ENCODE measurements at places on chromosomes 6 and 20.

DNA sequence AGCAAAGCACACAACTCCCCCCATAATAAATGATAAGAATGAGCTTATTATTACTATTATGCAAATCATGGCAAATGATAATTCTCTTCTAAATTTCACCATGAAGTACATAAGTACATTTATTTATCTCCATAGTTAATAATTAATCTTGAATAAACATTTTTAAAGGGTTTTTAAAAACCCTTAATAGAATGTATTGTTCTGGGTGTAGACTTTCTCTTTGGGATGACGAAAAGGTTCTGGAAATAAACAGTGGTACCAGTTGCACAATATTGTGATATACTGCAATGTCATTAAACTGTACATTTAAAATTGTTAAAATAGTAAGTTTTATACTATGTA, 18.0 kb downstream of the DST start:
- DNase-seq: no peak

GRCh38 chr6:10407018-10407673, 7.7 kb downstream of the TFAP2A start:
- no peak for DNase-seq

GRCh38 chr6:13360671-13361540, 32.6 kb upstream of the TBC1D7 start:
- DNase-seq: no peak

DNA sequence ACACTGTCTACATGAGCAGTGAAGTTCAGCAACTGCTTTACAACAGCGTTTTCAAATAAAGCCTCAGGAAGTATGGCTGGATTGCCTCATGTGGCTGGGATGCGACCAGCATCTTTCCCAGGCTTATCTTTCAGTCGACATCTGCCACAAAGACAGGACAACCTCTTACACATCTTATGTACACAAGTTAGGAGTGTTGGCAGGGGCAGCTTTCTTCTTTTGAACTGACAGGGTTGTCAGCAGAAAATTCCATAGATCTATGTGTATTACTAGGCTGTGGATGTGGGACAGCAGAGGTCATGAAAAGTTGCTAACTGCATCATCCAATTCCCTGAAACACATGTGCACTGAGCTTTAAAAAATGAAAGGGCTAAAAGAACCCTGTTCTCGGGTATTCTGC, 48.1 kb downstream of the PLAGL1 start:
- DNase-seq: no peak

GRCh38 chr20:13180986-13181889, 39.8 kb upstream of the ISM1 start:
- DNase-seq: no peak

DNA sequence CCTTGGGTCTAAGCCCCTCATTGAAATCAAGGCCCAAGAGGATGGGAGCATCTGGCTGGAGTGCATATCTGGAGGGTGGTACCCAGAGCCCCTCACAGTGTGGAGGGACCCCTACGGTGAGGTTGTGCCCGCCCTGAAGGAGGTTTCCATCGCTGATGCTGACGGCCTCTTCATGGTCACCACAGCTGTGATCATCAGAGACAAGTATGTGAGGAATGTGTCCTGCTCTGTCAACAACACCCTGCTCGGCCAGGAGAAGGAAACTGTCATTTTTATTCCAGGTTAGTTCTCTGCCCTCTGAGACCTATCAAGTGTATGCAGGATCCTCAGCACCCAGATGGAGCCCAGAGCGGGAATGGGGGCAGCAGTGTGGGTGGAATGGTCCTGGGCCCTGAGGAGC, 5.1 kb downstream of the BTN2A2 start:
- no peak for DNase-seq

DNA sequence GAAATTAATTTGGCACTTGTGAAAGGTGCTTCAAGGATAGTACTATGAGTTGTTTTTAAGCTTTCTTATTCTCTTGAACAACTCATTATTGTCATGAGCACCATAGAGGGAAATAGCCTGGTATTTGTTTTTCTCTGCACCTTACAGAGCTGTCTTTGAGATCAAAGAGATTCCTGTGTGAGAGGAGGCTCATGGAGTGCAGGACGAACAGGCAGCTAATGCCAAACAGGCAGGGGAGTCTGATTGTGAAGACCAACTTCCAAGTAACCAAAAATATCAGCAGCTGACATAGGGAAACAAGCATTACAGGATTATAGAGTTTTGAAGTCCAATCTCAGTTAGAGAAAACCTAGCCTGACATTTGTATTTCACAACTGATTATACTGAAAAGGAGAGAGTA, 110.6 kb upstream of the TENT5A start:
- no peak for DNase-seq

DNA sequence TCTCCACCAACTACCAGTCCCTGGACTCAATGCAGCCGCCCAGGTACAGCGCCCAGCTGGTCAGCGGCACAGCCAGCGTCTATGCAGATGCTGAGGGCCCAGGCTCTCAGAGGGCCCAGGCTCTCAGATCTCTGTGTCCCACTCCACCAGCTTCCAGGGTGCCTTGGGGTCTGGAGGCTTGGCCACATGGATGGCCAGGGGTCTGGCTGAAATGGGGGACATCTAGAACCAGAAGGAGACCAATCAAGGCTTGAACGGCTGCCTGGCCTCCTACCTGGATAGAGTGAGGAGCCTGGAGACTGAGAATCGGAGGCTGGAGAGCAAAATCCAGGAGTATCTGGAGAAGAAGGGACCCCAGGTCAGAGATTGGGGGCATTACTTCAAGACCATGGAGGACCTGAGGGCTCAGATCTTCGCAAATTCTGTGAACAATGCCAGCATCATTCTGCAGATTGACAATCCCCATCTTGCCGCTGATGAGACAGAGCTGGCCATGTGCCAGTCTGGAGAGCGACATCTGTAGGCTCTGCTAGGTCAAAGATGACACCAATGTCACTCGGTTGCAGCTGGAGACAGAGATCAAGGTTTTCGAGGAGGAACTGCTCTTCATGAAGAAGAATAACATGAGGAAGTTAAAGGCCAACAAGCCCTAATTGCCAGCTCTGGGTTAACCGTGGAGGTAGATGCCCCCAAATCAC, 44.1 kb upstream of the GRM4 start:
- DNase-seq: no peak

DNA sequence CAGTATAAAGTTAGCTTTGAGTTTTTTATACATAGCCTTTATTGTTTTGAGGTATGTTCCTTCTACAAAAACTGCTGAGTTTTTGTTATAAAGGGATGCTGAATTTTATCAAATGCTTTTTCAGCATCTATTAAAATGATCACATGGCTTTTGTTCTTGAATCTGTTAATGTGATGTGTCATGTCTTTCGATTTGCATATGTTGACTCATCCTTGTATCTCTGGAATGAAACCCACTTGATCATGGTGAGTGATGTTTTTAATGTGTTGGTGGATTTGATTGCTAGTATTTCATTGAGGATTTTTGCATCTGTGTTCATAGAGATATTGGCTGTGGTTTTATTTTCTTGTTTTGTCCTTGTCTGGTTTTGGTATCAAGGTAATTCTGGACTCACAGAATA, 24.7 kb upstream of the BLCAP start:
- DNase-seq: no peak

DNA sequence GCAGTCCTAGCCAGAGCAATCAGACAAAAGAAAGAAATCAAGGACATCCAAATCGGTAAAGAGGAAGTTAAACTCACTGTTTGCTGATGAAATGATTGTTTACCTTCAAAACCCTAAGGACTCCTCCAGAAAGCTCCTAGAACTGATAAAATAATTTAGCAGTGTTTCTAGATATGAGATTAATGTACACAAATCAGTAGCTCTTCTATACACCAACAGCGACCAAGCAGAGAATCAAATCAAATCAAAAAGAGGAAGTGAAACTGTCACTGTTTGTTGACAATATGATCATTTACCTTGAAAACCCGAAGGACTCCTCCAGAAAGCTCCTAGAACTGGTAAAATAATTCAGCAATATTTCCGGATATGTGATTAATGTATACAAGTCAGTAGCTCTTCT, 21.7 kb downstream of the SERPINB9 start:
- no peak for DNase-seq

DNA sequence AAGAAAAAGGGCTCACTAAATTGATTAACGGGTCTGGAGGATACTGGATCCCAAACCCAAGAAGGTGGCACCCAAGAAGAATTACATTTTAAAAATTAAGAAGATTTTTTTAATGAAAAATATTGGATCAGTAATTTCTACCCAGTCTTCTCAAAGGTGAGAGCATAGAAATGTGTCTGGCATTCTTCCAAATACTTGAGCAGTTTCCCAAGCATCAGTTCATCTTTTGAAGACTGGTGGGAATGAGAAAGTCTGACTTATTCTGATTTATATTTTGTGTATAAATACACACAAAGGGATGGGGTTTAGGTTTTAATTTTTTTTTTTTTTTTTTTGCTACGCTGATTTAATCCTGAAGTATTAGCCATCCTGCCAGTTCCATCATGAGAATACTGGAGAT, 3.3 kb downstream of the MGME1 start:
- DNase-seq: no peak

DNA sequence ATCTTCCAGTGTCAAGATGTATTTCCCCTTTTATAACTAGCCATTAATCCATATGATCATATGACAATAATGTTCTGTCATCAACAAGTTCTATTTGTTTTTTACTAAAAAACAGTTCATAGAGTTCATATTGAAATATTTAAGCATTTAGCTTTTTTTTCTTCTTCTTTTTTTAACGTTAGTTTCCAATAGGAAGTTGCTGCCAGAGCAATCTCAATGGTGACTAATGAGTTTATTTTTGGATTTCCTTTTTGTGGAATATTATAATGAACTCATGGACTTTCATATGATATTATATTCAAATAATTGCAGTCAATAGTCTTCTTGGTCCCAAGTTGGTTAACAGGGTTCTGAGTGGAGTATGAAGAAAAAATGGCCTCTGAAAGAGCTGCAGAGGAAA, 343.3 kb downstream of the BCKDHB start:
- no peak for DNase-seq

- DNase-seq: no peak
These were observed 399.3 kb downstream of the HAO1 start for GRCh38 chr20:7540923-7541322.

DNA sequence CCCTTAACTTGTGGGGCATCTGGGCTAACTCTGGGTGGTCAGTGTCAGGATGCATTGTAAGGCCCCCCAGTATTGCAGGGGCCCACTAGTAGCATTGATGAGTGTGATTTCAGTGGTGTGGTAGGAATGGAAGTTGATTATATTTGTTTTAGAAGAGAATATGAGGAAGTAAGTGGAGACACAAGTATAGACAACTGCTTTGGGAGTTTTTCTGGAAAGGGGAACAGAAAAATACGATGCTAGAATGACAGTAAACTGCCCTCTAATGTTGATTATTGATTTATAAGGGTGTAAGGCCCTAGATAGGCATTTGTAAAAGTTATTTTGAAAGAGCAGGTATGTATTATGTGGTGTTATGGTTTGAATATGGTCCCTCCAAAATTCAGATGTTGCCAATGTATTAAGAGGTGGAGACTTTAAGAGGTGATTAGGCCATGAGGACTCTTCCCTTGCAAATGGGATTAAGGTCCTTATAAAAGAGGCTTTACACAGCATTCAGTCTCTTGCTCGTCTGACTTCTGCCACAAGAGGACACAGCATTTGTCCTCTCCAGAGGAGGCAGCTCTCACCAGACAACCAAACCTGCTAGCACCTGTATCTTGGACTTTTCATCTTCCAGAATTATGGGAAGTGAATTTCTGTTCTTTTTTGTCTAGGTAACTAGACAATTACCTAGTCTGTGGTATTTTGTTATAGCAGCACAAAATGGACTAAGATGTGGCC, 135.9 kb upstream of the DTNBP1 start:
- DNase-seq: no peak

DNA sequence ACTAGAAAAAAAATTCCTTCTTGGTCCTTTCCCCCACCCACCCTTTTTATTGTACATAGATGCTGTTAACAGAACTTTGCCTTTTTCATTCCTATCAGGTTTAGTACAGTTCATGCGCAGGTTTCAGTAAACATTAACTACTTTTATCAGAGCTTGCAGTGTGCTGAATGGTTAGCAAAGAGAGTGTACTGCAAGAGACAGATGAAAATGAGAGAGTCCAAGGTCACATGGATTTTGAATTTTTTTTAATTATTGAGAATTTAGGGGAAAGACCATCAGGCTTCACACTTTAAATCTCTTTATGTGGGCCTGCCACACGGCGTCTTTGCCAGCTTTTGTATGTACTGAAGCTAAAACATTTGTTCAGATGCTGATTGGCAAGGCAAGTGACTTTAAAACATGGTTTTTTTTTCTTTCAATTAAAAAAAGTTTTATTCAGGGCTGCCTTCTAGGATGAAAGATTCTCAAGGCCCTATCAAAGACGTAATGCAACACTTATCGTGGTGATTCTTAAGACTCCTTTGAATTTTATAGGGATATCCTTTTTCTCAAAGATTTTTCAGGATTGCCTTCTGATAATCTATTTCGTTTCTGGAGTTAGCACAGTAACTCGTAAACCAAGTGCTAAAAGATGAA, 32.2 kb downstream of the RREB1 start:
- DNase-seq: no peak

GRCh38 chr20:31821427-31821826, 2.3 kb downstream of the MYLK2 start:
- no peak for DNase-seq

GRCh38 chr6:144990784-144991183, 705.6 kb downstream of the UTRN start:
- DNase-seq: no peak

GRCh38 chr20:44056010-44056698, 130.8 kb downstream of the JPH2 start:
- no peak for DNase-seq

DNA sequence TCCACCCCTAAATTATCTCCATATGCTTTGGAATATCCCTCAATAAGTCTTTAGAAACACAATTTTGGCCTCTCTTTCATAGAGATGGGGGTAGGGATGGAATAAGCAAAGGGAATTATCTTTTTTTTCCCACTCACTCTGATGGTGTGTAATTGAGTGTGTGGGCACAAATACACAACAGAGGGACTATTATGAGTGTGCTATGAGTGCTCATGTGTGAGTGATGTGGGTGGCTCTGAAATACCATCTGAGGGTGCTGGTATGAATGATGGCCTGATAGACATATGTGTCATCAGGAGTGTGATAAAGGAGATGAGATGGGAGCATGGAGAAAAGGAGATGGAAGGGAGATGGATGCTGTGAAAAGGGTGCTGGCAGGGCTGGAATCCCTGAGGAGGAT, 35.6 kb downstream of the GSS start:
- DNase-seq: no peak

GRCh38 chr6:158816803-158817727, 2.1 kb downstream of the EZR start:
- DNase-seq: no peak

- DNase-seq: no peak
These were observed 68.3 kb downstream of the ANKS1A start for GRCh38 chr6:34957231-34957783.

All from HCT116 (cell line).